ENCODE measurements at places on chromosomes 12 and 14. TPM values are rescaled to one million over a fixed set of nuclear protein-coding genes. Genes with fewer than 3 reads are reported as not detected.

- H3K27me3 ChIP-seq, result no peaks in the 10 kb centered on the region
- H3K27ac ChIP-seq, result no peak overlapping the region
Measured at GRCh38 chr14:100524933-100525243, 62.3 kb downstream of the BEGAIN start.

GRCh38 chr12:15823360-15824128 lies 34.4 kb upstream of the EPS8 start:
- H3K4me1 ChIP-seq, result peaks cover 8% of the 10 kb centered on the region
- H3K27me3 ChIP-seq, result no peaks in the 10 kb centered on the region
- no peak for DNase-seq

- no peaks in the 10 kb centered on the region for H3K27me3 ChIP-seq
- H3K36me3 ChIP-seq, result no peaks in the 10 kb centered on the region
- peaks cover 20% of the 10 kb centered on the region for H3K4me1 ChIP-seq
- DNase-seq, result no peak
- H3K27ac ChIP-seq, result no peak overlapping the region
- H3K4me3 ChIP-seq, result peak overlapping the region; percentile 68
Measured at GRCh38 chr12:57756406-57757341, 1.8 kb downstream of the MARCHF9 start.

GRCh38 chr14:47678993-47679392 lies 3.6 kb upstream of the MDGA2 start:
- H3K36me3 ChIP-seq, result no peaks in the 10 kb centered on the region
- no peaks in the 10 kb centered on the region for H3K27me3 ChIP-seq
- no peak overlapping the region for H3K4me3 ChIP-seq
- no peak for DNase-seq
- H3K4me1 ChIP-seq, result no peaks in the 10 kb centered on the region

- H3K36me3 ChIP-seq, result no peaks in the 10 kb centered on the region
- DNase-seq, result no peak
- H3K4me3 ChIP-seq, result no peak overlapping the region
- H3K27me3 ChIP-seq, result no peaks in the 10 kb centered on the region
- no peak overlapping the region for H3K27ac ChIP-seq
Measured at GRCh38 chr14:80206351-80207080, 4.8 kb downstream of the DIO2 start.

DNA sequence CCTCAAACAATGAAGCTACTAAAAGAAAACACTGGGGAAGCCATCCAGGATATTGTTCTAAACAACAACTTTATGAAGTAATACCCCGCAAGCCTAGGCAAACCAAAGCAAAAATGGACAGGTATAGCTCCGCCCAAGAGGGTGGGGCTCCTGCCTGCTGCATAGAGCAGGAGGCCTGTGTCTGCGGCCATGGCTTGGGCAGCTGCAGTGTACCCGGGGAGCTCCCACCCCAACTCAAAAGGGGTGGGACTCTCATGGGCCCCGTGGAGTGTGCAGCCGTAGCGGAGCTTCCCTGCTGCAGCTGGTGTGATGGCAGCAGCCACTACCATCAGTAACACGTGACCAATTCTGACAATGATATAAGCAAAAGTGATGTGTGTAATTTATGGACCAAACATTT lies 264.2 kb upstream of the KITLG start:
- no peak overlapping the region for H3K27ac ChIP-seq
- no peaks in the 10 kb centered on the region for H3K27me3 ChIP-seq
- no peak overlapping the region for H3K4me3 ChIP-seq
- DNase-seq, result no peak
- no peaks in the 10 kb centered on the region for H3K36me3 ChIP-seq

DNA sequence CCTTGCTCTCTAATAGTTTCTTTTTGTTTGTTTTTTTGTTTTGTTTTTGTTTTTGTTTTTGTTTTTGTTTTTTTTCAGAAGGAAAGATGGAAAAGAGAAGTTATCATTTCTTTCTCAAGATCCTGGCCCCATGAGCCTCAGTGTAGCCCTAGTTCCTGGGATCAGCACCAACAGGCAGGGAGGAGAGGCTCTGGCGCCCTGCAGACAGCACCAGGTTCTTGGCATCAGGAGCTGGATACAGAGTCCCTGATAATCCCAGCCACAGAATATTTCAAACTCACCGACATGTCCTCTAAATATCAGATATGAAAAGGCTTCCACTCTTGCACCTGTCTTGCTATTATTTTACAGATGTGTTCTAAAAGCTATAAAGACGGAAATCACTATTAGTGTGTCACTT lies 52.7 kb downstream of the FOXN3 start:
- H3K27me3 ChIP-seq, result peaks cover 25% of the 10 kb centered on the region
- no peaks in the 10 kb centered on the region for H3K4me1 ChIP-seq
- H3K4me3 ChIP-seq, result no peak overlapping the region
- no peak overlapping the region for H3K27ac ChIP-seq
- DNase-seq, result no peak
- no peaks in the 10 kb centered on the region for H3K36me3 ChIP-seq

DNA sequence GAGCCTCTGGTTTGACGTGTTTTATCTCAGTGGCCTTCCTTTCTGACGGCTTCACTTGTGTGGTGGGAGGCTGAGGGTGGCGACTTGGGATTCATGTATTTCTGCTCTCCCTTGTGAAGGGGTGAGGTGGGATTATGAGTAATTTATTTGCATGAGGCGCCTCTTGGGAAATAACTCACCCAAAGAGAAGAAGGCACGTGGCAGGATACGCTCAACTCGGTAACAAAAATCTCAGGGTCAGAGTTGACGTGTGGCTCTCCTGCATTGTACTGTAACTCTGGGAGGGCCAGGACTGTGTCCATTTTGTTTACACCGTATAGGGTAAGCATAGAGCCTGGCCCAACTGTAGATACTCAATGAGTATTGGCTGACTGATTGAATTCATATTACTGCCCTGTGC lies 14.6 kb upstream of the C1S start:
- H3K27ac ChIP-seq, result no peak overlapping the region
- H3K36me3 ChIP-seq, result no peaks in the 10 kb centered on the region
- peaks cover 5% of the 10 kb centered on the region for H3K27me3 ChIP-seq
- H3K4me3 ChIP-seq, result no peak overlapping the region
- no peak for DNase-seq
- no peaks in the 10 kb centered on the region for H3K4me1 ChIP-seq

DNA sequence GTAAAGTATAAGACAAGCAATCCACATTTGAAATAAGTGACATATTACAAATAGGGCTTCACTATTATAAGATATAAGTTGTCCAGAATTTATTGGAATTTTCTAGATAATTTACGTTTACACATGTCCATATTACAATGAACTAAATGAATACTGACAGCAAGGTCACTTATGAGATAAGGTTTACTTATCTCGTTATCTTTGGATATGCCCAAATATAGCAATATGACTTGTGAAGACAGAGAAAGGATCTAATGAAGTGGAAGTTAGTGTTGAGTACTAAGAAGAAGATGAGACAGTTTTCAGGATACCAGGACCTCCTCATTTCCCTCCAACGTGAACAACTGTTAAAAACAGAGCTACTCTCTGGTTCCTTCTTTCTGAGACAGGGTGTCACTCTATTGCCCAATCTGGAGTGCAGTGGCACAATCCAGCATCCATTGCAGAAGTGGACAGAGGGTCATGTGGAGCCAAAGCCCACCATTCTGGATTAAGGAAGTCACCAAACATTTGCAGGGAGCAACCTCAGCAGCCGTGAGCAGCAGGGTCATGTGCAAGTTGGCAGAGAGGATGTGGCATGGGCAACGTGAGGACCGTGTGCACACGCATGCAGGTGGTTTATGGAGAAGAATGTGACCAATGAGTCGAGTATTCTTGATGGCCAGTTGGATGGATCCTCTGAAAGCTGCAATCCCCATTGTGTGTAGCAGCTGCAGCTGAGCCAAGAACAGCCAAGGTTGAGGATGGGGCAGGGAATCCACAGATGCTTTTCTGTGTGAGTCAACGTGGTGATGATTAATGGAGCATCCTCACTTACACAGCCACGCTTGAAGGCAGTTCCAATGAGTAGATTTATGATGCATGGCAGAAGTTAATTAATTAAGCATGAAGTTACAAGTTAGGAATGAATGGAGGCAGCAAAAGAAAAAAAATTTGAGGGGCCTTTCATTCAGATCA lies 111.0 kb downstream of the BICD1 start:
- no peak overlapping the region for H3K4me3 ChIP-seq
- H3K36me3 ChIP-seq, result no peaks in the 10 kb centered on the region
- no peak for DNase-seq
- H3K27ac ChIP-seq, result no peak overlapping the region
- no peaks in the 10 kb centered on the region for H3K4me1 ChIP-seq

DNA sequence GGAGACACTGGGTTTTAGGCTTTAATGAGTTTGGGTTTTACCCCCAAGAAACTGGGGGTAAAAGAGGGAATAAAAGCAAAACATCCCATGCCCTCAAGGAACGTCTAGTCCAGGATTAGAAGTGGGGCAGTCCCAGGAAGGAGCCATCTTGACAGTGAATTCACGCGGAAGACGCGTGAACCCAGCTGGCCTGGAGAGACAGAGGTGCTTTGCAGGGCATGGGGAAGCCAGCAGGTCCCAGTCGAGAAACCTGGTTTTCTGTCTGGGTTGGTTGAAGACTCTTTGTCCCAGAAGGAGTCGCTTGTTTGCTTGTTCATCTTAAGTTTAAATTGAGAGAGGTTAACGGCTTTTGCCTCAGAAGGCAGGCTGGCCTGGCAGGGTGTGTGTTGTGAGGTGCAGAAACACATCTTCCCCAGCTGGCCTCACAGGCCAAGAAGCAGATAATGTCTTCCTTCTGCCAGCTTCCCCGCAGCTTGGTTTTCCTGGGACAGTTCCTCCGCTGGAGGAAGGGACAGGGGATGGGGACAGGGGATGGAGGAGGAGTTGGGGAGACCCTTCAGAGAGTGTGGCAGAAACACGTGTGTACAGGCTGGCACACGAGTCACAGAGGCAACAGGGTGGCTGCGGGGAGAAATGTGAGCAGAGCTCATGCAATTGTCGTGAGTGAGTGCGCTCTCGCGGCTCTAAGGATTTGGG lies 18.5 kb upstream of the CD9 start:
- H3K36me3 ChIP-seq, result no peaks in the 10 kb centered on the region
- H3K4me3 ChIP-seq, result no peak overlapping the region
- DNase-seq, result no peak
- H3K4me1 ChIP-seq, result peaks cover 31% of the 10 kb centered on the region
- no peak overlapping the region for H3K27ac ChIP-seq

DNA sequence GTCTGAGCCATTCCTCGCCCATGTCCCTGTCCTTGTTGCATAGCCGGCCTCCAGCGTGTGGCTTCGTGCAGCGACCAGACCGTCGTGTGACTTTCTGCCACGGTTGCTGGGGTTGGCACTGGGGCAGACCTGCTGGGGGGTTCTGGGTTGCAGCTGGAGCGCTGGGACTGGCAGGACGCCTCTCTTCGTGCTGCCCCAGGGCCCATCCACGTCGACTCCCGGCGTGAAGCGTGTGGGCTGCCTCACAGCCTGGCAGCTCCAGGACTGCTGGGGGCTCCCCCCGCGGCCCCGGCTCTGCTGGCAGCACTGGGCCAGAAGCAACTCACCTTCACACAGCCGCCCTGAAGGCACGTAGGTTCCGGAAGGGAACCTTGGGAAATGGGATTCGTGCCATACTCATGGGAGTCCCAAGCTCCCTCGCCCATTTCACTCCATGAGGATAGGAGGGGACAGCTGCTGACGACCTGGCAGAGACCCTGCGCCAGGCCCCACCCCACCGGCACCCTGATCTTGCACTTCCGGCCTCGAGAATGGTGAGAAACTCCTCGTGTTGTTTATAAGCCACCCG lies 51.9 kb downstream of the GALNT9 start:
- H3K27me3 ChIP-seq, result peaks cover 87% of the 10 kb centered on the region
- H3K36me3 ChIP-seq, result no peaks in the 10 kb centered on the region
- no peak overlapping the region for H3K27ac ChIP-seq
- no peak for DNase-seq
- no peaks in the 10 kb centered on the region for H3K4me1 ChIP-seq
- H3K4me3 ChIP-seq, result no peak overlapping the region

DNA sequence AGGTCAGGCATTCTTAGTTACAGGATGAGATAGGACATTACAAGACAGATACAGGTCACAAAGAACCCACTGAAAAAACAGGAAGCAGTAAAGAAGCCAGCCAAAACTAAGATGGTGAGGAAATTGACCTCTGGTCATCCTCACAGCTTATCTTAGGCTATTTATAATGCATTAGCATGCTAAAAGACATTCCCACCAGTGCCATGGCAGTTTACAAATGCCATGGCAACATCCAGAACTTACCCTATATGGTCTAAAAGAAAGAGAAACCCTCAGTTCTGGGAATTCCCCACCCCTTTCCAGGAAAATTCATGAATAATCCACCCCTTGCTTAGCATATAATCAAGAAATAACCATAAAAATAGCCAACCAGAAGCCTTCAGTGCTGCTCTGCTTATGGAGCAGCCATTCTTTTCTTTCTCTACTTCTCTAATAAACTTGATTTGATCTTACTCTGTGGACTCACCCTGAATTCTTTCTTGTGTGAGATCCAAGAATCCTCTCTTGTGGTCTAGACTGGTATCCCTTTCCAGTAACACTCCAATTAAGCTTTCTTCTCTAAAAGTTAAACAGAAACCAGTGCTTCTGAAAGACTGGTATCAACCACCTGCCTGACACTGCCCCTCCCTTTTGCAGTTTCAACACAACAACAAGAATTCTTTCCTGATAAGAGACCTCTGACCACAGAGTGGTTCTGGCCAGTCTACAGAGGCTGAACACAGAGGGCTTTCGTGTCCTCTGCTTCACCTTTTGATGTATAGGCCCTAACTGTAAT lies 86.9 kb downstream of the BCAT1 start:
- no peaks in the 10 kb centered on the region for H3K36me3 ChIP-seq
- no peaks in the 10 kb centered on the region for H3K4me1 ChIP-seq
- H3K27ac ChIP-seq, result no peak overlapping the region
- H3K27me3 ChIP-seq, result no peaks in the 10 kb centered on the region
- no peak overlapping the region for H3K4me3 ChIP-seq
- peak; percentile 17 for DNase-seq

DNA sequence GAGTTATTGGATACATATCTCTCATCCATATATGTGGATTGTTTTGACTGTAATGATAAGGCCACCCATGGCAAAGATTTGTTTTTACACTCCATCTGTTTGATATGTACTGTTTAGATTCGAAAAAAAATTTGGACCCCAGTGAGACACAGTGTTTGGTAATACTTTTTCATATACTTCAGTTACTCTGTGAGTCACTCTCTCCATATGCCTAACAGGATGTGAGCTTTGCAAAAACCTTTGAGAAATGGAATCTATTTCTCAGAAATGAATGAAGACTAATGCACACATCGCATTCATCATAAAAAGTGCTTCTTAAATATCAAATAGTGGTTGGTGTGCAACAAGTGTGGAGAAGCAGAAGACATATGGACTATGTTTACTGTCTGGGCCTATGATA lies 781.5 kb downstream of the SLC6A15 start:
- no peaks in the 10 kb centered on the region for H3K36me3 ChIP-seq
- no peak for DNase-seq
- no peaks in the 10 kb centered on the region for H3K4me1 ChIP-seq
- H3K27ac ChIP-seq, result no peak overlapping the region
- no peaks in the 10 kb centered on the region for H3K27me3 ChIP-seq
- no peak overlapping the region for H3K4me3 ChIP-seq

GRCh38 chr12:111224186-111225066 lies 144.5 kb downstream of the PHETA1 start:
- no peak overlapping the region for H3K4me3 ChIP-seq
- no peak for DNase-seq
- H3K36me3 ChIP-seq, result no peaks in the 10 kb centered on the region
- H3K4me1 ChIP-seq, result no peaks in the 10 kb centered on the region
- peaks cover 84% of the 10 kb centered on the region for H3K27me3 ChIP-seq
- no peak overlapping the region for H3K27ac ChIP-seq

KRT79 gene
- total RNA-seq, result 0.28 TPM

GLT1D1 gene
- not detected for total RNA-seq

FAIM2 gene
- not detected for total RNA-seq

FGF23 gene
- not detected for total RNA-seq

LBHD2 gene
- 0.78 TPM for total RNA-seq

OR6C3 gene
- total RNA-seq, result not detected
